Stromal cell of bone marrow (primary cell): ENCODE measurements at places on chromosomes 5 and 9.

DNA sequence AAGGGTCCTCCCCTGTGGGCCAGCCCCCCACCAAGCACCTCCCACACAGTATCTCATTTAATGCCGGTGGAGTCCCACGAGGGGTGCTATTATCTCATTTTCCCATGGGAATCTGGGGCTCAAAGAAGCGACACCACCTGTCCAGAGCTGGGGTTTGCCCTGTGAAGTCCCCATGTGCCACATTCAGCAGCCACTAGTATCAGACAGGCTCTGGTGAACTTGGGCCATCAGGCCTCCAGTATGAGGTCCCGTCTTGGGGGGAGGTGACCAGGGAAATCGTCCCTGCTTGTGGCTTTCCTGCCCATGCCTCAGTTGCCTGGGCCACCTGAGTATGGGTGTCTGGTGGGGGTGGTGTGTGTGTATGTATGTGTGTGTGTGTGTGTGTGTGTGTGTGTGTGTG lies 222.7 kb downstream of the PBX3 start:
- no peak for DNase-seq

- DNase-seq: no peak
These were observed 611.2 kb upstream of the ZNF608 start for GRCh38 chr5:125357660-125358059.

DNA sequence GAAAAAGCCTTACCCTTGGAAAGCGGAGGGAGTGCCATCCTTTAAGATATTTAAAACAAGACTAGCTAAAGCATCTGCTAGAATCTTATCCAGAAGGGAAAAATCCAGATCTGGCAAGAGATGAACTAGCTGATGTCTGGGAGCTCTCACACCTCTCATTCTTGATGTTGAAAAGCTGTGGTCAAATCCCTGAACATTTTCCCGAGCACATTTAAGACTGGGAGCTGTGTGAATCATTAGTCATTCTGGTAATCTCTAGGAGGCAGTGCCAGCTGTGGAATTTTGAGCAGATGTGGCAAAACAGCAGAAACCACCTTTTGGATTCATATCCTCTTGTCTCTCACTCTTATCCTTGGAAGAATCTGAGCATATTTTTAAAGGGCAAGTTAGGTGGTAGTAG lies 218.0 kb downstream of the MAN2A1 start:
- peak; percentile 36 for DNase-seq

GRCh38 chr5:35617435-35618303 lies at the start of gene SPEF2:
SPEF2 (plus strand) TSS chr5:35617863; CDS start chr5:35617998, 135 bp downstream.
- peak; percentile 89 for DNase-seq

GRCh38 chr9:91029650-91030361 lies 228.2 kb downstream of the SYK start:
- no peak for DNase-seq

GRCh38 chr9:121612511-121612998 lies 38.9 kb upstream of the DAB2IP start:
- DNase-seq: no peak

- no peak for DNase-seq
These were observed 25.0 kb upstream of the CAST start for GRCh38 chr5:96637196-96637595.

GRCh38 chr5:132100672-132101261 lies 27.2 kb downstream of the CSF2 start:
- DNase-seq: no peak

DNA sequence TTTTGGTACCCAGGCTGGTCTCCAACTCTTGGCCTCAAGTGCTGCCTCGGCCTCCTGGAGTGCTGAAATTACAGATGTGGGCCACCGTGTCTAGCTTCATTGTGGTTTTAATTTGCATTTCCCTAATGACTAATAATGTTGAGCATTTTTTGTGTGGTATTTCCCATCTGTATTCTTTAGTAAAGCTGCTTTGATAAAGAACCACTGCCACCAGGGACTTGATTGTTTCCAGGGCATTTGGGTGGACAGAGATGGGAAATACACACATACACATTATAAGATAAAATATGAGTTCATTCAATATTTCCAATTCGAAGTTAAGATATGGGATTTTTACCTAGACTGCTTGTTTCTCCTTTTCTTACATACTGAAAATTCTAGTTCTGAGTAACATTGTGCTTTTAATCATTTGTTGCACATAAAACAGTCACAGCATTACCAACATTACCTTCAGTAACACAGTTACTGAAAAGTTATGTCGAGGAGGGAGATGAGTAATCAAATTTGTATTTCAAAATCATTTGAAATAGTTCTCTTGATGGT lies 28.9 kb downstream of the HABP4 start:
- no peak for DNase-seq

DNA sequence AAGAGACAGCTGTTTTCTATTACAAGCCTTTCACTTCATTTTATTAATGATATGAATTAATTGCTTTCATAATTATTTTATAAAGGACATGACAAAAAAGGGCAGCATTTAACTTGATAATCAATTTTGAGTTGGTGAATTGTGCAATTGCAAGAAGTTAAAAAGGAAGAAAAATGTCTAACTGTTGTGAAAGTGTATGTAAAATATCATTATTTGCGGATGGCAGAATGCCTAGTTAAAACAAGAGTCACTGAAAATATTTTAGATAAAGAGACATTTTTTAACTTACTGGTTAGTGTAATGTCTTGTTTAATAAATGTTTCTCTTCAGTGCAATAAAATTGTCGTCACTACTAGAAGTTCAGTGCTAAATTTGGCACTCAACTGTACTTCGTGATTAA lies 57.6 kb upstream of the HTR4 start:
- DNase-seq: no peak

- DNase-seq: peak; percentile 68
These were observed 68.4 kb downstream of the ANXA1 start for GRCh38 chr9:73219985-73220626.

- peak; percentile 75 for DNase-seq
These were observed 53.0 kb downstream of the IL31RA start for GRCh38 chr5:55904152-55904551.
